ENCODE measurements at places on chromosomes 7 and 10.

DNA sequence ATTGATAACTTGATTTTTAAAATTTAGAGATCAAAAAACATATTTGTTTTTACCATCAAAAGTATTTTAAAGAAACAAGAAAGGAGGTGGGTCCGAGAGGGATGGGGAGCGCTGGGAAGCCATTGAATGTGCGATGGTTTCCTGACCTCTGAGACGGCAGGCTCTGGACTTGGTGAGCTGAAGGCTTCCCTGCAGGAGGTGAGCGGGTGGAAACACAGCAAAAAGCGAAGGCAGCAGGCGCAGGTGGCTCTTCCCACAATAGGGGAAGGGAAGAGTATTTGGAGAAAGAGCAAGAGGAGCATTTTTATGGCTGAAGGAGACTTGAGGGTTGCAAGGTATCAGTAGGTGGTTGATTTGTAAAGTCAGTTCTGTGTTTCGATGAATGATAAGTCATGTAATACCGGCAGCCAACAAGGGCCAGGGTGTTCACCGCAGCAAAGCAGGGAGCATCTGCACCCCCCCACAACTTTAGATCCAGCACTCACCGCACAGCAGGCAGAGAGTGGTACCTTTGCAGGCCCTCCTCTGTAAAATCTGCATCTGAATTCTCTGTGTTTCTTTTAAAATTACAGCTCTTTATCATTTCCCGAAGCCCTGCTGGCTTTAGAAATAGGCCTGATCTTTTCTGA is 10.5 kb downstream of the C10orf53 start:
- no peak for DNase-seq

GRCh38 chr7:105512926-105513526 is 9.0 kb downstream of the PUS7 start:
- DNase-seq = no peak

DNA sequence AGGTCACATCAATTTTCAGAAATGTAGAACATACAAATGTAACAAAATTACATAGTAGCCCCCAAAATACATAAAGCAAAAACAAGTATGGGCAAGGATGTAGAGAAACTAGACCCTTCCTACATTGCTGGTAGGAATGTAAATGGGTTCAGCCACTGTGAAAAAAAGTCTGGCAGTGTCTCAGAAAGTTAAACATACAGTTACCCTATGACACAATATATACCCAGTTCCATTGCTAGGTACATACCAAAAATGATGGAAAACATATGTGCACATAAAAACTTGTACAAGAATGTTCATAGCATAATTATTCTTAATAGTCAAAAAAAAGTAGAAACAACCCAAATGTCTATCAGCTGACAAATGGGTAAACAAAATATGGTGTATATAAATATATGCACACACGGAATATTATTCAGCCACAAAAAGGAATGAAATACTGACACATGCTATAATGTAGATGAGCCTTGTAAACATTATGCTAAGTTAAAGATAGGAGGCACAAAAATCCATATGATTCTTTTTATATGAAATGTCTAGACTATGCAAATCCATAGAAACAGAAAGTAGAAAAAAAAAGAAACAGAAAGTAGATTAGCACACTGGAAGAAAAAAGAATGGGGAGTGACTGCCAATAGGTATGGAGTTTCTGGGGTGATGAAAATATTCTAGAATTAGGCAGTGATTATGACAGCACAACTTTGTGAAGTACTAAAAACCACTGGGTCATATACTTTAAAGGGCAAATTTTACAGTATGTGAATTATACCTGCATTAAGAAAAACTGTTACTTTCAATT is 13.5 kb downstream of the HERPUD2 start:
- no peak for DNase-seq

DNA sequence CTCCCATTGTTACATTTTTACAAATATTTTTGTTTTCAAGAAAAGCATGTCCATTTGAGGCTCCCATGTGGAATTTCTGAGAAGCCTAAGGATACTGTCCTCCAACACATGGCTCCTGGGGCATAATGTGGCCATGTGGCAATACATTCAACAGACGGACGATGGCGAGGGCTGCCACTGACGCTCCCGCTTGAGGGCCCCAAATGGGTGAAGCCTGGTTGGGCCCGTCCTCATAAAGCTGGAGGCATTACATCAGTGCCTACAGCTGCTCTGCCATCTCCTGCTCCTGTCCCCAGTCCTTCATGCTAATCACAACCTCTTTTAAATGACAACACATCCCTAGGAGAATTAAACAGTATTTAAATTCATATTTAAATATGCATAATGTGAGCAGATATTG is 246.8 kb downstream of the TNS3 start:
- no peak for DNase-seq

DNA sequence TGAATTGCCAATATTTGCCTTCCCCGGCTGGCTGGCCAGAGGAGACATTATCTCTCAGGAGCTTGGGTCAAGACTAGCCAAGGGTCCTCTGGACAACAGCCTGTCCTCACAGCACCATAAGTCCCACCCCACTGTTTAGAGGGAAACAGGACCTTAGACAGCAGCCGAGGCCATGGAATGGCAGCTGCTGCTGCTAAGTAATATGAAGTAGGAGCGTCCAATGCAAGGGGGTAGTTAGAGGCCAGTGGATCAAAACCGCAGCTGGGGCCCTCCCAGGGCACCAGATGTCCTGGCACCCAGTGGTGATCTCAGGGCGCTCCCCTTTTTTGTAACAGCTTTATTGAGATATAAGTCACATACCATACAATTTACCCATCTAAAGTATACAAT is 12.9 kb upstream of the KCP start:
- no peak for DNase-seq

GRCh38 chr10:97849687-97850402 is at the start of gene GOLGA7B:
TSS of gene GOLGA7B (plus strand) at chr10:97849843. CDS start at chr10:97850304, 461 bp downstream.
- DNase-seq = peak; percentile 58

DNA sequence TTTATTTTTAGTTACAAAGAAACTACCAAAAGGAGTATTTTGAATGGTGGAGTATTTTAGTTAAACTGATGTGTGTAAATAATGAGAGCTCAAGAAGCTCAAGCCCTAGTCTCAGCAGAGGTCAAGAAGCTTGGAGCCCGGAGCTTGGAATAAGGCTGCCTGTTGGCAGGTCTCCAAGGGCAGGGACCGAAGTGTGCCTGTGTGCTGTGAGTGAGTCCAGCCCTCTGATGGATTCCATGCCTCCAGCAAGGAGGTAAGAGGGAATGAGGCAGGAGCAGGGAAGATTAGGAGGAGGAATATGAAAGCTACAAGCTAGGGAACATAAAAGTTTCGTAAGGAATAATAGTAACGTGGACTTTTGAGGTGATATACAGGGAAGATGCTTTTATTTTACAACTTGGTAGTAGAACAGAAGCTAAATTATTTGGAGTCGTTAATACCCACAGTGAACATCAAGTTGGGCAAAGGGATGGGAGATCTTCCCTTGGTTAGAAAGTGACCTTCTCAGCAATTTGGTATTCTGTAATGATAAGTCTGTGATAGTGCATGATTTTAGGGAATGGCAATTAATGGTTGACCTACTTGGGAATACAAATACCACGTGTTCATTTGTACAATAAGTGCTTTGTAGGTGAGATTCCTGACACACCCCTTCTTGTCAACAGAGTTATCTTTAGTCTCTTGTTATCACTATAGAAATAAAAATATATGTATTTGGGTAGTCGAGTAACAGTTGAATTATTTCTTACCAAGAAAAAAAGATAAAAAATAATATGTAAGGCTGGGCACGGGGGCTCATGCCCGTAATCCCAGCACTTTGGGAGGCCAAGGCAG is 4.6 kb downstream of the SEC23IP start:
- DNase-seq = no peak

DNA sequence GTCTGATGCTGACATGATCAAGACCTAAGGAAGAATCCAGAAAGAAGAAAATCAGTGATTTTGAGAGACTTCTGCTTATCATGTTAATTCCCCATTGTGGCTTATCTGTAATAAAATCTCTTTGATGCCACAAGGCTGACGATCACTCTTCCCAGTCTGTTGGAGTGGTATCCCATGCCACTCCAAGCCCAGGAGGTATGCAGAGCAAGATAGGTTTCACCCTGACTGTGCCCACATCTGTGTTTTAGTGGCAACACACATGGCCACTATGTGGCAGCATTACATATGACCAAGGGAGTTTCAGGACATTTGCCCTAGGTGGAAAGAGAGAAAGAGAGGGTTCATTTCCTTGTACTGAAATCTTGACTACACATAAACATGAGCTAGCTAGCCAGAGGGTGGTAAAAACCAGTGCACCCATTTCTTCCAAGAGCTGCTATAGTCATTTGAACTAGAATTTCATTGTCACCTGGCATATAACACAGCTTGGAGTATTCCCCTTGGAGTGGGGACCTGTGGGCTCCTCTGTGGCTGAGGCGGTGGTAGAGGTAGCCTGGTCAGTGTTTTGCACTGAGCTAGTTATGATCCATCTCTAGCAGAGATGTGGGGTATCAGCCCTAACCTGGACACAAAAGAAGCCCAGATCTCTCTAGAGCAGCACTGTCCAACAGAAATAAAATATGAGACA is 20.8 kb downstream of the LAMB4 start:
- DNase-seq = no peak

GRCh38 chr10:114590993-114591392 is 67.1 kb downstream of the ABLIM1 start:
- no peak for DNase-seq

DNA sequence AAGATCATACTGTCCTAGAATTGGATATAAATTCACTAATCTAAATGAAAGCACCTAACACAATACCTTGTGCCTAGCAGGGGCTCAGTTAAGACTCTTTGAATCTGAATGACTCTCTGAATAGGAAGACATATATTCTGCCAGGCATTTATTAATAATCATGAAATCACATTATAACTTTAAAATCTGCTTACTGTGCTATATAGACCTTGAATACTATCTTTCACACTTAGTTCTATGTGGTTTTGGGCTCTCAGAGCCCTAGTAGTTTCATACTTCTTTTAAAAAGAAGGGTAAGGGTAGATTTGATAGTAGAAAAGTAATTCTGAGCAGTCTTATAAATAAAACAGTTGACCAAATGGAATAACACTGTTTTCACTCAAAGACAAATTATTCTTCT is 10.2 kb downstream of the UBN2 start:
- DNase-seq = no peak

DNA sequence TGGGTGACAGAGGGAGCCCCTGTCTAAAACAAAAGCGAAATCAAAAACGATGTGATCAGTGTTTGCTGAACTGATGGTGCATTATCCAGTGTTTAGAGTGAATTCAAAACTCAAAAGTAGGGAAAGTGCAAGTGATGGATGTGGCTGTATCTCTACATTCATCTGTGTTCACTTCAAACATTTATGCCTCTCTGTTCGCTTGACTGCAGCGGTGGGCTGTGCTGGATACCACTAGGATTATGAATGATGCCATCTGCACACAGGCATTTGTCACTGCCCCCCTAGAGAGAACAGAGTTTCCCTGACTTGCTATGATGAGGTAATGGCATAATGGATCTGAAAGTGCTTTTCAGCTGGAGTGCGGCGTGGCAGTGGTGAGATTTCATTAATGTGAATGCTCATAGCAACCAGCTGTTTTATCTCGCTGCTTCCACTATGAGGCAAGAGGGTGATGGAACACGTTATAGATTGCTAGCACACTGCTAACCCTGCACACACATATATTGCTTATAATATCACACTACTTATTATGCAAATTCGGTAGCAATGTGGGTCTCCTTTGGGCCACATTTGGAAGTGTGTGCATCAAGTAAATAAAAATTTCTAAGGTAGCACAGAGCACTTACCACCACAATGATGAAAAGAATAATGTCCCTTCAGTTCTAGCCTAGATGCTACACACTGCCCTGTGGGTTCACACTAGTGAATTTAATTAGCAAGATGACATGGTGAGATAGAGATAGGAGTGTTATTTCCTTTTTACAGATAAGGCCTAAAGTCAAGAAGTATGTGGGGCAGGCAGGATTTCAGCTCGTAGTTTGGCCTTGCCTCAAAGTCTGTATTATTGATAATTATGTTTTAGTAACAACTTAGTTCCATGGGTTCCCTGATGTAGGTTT is 164.7 kb downstream of the CAMK1D start:
- DNase-seq = no peak

Data from CD4-positive, alpha-beta T cell treated with Interleukin-17A for 1 hour (primary cell).